ENCODE measurements at places on chromosomes 1 and 21.
A peak's percentile ranks its signal among the peaks of the same experiment; 100 is the strongest.

GRCh38 chr1:152933196-152933595 lies 13.8 kb upstream of the SPRR5 start:
- no peak for DNase-seq

DNA sequence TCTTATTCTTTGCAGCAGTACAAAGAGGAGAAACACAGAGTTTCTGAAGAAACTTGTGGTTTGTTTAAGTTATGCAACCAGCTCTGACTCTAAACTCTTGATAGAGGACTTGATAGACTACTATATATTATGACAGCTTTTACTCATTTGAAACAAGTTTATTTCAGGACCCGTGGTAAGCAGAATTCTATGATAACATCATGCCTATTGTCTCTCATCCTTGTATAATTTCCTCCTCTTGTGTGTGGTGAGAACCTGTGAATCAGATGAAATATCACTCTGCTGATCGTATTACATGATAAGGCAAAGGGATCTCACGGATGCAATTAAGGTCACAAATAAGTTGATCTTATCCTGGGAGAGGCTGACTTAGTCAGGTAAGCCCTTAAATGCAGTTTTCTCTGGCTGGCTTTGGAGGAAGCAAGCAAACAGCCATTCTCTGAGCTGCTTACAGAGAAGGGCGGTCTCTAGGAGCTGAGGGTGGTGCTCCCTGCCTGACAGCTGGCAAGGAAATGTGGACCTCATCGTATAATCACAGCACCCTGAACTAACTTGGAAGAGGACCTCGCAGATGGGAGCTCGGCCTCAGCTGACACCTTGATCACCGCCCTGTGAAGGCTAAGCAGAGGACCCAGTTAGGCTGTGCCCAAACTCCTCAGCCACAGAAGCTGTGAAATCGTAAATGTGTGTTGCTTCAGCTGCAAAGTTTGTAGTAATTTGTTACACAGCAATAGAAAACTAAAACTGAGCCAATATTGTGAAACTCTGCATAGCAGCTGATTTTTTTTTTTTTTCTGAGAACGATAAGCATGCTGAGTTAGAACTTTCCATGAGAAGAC lies 151.1 kb upstream of the DPT start:
- DNase-seq: no peak

DNA sequence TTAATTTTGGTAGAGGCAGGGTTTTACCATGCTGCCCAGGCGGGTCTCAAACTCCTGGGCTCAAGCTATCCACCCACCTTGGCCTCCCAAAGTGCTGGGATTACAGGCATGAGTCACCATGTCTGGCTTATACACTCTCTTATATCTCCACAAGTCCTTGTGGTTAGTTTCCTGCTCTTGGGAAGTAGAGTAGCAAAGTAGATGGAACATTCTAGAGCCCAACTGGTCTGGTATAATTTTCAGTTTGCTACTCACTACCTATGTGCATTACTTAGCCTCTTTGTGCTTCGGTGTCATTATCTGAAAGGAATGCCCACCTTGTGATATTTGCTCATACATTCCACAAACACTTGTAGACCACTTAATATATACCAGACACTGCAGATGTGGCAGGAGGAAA lies 96.6 kb upstream of the IPO9 start:
- DNase-seq: no peak

GRCh38 chr1:246034630-246035029 lies 472.4 kb downstream of the SMYD3 start:
- no peak for DNase-seq

DNA sequence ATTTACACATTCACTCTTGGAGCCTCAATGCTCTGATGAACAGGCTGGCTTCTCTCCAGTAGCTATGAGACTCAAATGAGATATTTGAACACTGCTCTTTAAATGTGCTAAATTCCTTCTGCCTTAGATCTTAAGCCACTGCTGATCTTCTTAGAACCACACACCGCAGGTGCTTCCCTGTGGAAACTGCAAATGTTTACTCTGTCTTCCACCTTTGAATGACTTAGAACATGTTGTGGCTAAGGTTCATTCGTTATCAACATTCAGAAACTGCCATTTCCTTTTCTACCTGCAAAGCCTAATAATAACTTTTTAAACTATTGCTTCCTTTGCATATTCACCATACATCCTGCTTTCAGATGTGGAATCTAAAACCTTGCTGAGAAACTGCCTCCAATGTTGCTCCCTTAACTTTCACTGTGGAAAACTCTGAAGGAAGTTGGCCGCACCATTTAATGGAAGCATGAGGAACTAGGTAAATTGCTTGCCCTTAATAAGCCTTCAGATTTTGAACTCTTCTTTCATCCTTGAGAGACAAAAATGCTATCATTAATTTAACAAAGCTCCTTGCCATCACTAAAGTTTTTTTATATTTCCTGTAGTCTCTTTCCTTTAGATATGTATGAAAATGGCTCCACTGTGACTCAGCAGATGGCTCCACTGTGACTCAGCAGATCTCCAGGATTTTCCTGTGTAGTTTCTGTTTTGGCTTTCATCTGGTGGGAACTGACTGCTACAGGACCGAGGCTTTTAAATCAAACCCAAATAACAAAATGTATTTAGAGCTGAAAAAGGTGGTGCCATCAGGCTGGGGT lies 143.8 kb downstream of the TNFSF18 start:
- DNase-seq: peak; percentile 18

DNA sequence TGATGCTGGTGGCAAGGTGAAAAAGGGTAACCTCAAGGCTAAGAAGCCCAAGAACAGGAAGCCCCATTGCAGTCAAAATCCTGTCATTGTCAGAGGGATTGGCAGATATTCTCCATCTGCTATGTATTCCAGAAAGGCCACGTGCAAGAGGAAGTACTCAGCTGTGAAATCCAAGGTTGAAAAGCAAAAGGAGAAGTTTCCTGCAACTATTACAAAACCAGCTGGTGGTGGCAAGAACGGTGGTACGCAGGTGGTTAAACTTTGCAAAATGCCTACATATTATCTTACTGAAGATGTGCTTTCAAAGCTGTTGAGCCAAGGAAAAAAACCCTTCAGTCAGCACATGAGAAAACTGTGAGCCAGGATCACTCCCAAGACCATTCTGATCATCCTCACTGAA lies 13.7 kb upstream of the VPS45 start:
- DNase-seq: no peak

GRCh38 chr1:239677362-239677761 lies 291.0 kb downstream of the CHRM3 start:
- no peak for DNase-seq

- DNase-seq: no peak
Observed at GRCh38 chr1:90550626-90551406, 166.3 kb downstream of the BARHL2 start.

DNA sequence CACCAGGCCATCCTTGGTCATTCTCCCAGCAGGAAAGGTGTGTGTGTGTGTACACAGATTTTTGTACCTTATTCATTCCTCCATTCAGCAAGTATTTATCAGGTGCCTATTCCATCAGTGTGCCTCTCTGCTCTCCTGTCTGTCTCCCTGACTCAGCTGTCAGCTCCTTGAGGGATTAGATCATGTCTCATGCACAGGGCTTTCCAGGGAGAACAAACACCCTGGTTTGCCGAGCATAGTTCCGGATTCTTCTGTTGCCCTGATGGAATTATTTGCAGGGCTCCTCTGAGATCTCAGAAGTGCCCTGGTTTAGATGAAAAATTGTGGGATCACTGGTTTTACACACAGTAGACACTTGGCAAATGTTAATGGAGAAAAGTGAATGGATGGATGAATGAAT lies 8.1 kb upstream of the SDHB start:
- DNase-seq: no peak

DNA sequence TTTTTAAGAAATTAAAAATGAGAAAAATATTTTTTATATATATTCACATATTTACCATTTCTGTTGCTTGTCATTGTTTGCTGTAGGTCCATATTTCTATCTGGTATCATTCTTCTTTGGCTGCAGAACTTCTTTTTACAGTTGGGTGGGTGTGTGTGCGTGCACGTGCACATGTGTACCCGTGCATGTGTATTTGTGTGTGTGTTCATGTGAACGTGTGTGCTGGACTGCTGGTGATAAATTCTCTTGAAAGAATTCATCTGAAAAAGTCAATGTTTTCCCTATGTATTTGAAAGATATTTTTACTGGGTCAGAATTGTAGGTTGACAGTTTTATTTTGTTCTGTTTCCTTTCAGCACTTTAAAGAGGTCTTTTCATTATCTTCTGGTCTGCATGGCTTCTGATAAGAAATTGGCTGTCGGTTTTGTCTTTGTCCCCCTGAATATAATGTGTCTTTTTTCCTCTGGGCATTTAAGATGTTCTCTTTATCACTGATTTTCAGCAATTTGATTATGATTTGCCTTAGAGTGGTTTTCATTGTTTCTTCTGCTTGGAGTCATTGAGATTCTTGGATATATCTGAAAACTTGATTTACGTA lies 34.5 kb upstream of the DPH5 start:
- DNase-seq: no peak

GRCh38 chr1:223323491-223324484 lies 40.2 kb downstream of the SUSD4 start:
- no peak for DNase-seq

- no peak for DNase-seq
Observed at GRCh38 chr1:192983349-192983980, 75.7 kb downstream of the UCHL5 start.

DNA sequence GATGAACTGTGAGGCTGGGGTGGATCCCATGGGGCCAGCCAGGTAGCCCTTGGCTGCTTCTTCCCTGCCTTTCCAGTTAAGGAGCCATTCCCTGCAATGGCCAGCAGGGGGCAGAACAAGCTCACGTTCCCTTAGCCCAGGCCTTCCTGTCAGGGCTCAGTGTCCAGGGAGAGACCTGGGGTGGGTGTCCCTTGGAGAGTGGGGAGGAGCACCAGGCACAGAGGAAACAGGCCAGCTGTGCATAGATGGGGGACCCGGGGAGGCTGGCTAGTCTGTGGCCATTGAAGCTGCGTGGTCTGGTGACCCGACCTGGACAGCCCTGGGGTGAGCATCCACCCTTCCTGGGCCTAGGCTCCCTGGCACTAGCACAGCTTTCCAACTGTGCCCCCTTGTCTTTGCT lies 13.2 kb upstream of the EPS8L3 start:
- DNase-seq: peak; percentile 71

- DNase-seq: no peak
Observed at GRCh38 chr1:165371588-165372225, 15.2 kb upstream of the LMX1A start.

DNA sequence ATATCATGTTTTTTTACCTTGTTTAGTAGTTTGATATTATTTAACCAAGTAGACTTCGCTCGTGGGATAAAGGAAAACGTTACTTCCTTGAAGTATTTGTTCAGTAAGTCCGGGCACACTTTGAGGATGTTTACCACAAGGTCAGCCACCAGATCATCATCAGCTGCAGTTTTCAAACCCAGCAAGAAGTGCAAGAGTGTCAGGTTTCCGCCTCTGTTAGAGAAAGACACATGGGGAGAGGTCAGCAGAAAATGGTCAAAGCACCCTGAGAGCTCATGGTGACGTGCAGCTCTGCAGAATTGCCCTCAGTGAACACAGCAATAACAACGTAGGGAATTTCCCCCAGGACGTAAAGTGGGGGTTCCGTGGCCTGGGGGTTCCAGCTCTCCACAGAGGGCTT lies 24.4 kb downstream of the URB1 start:
- DNase-seq: no peak

- DNase-seq: peak; percentile 61
Observed at GRCh38 chr1:229664133-229664689, 38.2 kb downstream of the URB2 start.

DNA sequence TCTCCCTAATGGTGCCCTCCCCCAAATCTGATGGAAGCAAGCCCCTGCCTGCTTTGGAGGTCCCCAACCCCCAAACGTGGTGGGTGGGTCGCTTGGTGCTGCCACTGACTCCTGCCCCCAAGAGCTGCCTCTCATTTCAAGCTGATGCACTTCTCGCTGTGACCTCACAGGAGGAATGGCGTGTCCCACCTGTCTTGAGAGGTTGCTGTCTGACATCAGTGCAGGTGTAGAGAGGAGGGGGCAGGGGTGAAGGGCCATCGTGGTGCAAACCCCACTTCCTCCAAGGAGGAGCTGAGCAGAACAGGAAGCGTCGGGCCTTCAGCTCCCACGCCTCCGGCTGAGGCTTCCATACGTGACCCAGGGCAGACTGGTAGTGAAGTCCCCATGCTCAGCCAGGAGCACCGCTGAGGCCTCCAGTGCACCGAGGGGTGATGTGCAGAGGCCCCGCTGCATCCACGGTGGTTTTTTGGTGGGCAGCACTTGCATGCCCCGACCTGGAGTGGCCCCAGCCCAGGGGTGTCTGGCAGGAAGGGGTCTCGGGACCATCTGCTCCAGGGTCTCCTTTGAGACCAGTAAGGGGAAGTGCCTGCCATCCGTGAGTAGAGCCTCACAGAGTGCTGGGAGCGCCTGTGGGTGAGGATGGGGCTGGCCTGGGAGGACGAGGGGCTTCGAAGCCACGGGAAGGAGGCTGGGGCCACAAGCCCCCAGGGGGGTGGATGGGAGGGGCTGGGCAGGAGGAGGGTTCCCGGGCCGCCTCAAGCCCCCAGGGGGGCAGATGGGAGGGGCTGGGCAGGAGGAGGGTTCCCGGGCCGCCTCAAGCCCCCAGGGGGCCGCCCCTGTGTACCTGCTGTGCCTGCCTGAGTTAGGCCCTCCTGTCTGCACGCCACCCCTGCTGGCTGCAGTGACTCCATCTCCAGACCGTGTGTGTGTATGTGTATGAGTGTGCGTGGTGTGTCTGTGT lies 39.8 kb downstream of the WDR4 start:
- DNase-seq: peak; percentile 8

DNA sequence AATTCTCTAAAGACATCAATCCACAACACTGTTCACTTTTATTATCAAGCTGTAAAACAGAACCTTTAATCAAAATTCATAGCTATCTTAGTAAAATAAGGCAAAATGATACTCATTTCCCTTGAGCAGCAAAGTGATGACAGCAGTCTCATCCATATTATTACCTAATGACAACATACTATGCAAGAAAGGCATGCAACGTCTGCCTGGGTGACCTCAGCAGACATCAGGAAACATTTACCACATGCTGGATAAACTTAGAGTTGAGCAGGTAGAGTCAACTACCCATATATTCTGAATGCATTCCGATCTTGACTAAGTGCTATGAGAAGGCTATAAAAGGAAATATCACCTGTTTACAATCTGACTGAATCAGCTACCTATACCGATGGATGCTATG lies 145.1 kb downstream of the SIPA1L2 start:
- no peak for DNase-seq

DNA sequence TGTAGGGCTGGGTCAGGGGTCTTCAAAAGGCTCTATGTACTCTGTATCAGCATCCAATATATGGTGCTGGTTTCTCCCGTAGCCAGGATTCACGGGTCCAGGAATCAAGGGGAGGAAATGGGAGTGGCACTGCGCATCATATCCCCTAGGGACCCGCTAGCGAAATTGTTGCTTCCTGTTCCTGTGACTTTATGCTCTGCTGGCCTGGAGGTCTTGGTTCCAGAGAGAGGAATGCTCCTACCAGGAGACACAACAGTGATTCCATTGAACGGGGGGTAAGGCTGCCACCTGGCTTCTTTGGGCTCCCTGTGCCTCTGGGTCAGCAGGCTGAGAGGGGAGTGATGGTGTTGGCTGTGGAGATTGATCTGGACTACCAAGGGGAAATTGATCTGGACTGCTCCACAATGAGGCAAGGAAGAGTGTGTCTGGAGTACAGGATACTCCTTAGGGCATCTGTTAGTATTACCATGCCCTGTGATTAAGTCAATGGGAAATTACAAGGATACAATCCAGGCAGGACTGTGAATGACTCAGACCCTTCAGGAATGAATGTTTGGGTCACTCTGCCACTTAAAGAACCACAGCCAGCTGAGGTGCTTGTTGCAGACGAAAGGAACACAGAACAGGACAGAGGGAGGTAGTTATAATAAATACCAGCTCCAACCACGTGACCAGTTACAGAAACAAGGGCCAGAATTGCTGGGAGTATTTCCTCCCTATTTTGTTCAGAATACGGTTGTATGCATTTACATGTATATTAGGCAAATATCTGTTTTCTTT lies 10.2 kb downstream of the SPSB1 start:
- no peak for DNase-seq

Measured in naive B cell (primary cell).